ENCODE measurements at places on chromosomes 2 and 18.

- no peak for DNase-seq
These were observed 59.6 kb downstream of the TPGS2 start for GRCh38 chr18:36769172-36769571.

DNA sequence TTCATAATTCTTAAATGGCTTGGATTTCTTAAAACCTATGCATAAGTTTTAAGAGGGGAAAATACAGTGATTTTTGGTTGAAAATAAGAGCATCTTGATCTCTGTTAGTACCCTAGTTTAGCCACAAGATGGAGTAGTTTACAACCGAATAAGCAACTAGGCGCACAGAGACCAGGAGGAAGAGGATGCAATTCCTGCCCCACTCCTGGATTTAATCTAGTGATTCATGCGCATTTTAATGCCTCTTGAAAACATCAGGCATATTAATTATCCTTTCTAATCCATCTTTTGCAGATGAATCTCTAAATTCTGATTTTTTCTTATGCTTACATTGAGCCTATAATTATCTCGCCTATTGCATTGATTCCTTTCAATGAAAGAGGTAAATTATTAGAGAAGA, 76.7 kb downstream of the MRPS9 start:
- DNase-seq, result peak; percentile 55

- DNase-seq, result no peak
These were observed 47.0 kb upstream of the PPP1CB start for GRCh38 chr2:28704621-28705020.

GRCh38 chr18:36470896-36471295, 173.4 kb downstream of the FHOD3 start:
- no peak for DNase-seq

- DNase-seq, result no peak
These were observed 187.4 kb downstream of the BCL2 start for GRCh38 chr18:63131959-63132818.

DNA sequence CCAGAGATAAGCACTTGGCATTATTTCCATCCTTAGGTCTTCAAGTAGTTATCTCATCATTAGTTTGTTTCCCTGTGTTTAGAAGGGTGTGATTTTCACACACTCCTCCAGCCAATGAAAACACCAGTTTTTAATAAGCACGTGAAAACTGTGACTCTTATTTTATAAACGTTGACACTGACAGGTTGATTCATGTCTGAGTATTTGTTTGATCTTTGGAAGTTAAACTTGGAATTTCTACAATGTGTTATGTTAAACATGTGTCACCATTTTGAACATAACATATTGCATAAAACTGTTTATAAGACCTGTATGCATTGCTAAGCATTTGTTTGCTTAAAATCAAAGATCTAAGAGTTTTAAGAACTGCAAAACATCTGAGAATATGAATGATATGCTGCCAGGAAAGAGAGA, 27.6 kb downstream of the SLC40A1 start:
- no peak for DNase-seq

DNA sequence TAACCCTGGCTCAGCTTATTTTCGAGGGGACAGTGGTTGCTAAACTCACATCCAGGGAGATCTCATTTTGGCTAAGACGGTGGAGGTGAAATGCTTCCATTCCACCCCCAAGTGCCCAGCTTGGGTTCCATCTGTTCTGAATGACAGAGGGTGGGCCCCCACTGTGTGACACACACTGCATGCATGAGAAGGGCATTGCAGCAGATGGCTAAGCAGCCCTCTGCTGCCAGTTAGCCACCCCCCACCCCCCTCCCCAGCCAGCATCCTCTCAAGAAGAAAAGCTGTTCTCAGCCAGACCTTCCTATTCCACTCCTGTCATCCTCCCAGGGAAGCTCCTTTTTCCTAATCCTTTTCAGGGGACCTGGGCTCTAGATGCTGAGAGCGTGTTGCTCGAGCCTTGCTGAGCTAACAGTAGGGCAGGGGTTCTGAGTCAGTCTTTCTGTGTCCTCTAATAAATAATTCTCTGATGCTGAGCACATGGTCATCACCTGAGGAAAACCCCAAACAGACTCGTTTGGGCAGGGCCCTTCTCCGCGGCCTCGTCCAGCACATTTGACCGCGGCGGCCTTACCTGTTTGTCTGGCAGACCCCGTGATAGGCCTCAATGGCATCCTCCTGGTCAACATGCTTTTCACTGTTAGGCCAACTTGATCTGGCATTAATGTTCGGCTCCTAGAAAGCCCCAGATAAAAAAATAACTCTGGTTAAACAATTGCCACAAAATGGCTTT, 49.5 kb upstream of the ACAA2 start:
- DNase-seq, result no peak

GRCh38 chr2:20012282-20013125, at the start of gene MATN3:
TSS of gene MATN3 (minus strand) at chr2:20012668. CDS start at chr2:20012631, 37 bp downstream.
- DNase-seq, result peak; percentile 10

GRCh38 chr2:33444967-33445366, 31.5 kb upstream of the RASGRP3 start:
- no peak for DNase-seq

DNA sequence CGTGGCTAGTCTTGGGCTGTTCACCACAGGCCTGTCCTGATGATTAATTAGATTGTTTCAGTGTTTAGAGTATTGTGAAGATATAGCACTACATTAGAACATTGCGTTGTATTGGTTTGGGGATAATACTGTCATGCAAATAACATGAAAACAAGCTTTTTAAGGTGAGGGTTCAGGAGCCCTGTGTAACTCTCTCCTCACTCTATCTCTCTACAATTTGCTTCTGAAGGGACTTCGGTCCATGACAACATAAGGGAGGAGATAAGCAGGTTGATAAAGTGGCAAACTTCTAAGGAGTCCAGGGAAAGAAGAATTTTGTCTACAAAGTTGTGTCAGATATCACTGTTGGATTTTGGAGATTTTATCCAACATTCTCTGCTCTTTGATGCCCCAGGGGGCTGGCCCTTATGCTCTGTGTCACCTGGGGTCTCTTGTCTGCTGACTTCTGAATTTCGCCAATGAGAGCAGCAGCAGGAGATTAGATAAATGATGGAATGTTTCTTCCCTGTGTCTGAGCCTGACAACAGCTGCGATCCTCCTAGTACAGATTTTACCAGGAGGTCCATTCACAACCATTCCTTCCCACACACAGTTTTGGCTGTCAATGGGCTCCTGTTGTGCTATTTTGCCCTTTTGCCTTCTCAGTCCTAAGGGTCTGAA, 3.3 kb downstream of the TNP1 start:
- DNase-seq, result no peak

- DNase-seq, result no peak
These were observed 70.8 kb downstream of the USP40 start for GRCh38 chr2:233495503-233496496.

- no peak for DNase-seq
These were observed 19.5 kb upstream of the CFAP36 start for GRCh38 chr2:55500025-55500424.

DNA sequence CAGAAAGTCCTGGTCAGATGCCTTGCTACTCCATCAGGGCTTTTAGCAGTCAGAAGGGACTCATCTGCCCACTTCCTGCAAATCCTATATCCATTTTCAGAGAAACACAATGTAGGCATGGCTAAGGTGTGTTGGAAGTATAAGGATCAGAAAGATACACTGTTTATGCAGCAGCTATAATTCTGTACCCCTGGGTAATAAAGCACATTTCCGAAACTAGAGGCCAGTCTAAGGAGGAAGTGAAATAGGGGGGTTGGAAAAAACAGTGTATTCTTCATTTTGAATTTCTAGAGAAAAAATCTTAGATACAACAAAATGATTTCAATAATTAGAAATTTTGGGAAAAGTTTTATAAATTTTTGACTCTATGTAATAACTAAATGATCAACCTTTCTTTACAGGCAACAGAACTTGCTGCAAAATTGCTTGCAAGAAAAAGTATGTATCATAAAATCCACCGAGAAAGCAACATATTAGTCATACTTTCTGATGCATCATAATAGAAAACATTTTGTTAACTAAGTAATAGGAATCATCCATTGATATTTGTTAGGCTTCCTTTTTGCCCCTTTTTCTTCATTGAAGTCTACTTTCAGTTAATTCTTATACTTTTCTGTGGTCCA, 47.4 kb downstream of the FSIP2 start:
- no peak for DNase-seq

GRCh38 chr2:133975676-133976428, 278.0 kb upstream of the MGAT5 start:
- DNase-seq, result no peak

Data from germinal center (tissue), 1 donor.